GM18507 (cell line): ENCODE measurements at places on chromosomes 12 and 14.

DNA sequence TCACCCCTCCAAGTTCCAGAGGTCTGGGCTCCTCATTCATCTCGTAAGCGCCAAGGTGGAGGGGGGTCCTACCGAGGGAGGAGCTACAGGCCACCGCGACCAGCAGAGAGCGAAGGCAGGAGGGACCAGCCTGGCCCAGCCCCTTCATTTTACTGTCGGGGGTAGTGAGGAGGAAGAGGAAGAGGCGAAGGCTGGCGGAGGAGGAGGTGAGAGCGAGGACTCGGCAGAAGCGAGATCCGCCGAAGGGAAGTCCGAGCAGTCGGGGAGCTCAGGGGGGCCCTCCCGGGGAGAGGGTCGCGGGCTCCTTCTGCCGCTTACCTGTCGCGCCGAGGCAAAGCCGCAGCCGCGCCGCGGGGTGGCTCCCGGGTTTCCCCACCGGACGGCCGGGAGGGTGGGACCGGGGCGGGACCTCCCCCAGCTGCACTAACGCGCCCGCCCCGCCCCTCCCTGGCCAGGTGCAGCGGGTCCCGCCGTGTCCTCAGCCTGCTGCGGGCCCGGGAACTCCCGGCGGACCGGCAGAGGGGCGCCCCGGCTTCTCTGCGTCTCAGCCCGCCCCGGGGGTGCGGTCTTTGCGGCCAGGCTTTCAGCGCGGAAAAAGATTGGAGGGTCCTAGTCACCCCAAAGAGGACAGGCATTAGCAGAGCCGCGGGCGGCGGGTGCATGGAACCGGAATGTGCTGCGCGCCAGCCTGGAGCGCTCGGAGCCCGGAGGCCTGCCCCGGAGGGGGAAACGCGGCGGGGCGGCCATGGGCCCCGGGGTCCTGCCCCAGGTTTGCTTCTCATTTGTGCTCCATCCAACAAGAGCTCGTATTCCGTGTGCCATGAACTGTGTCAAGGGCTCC, at the start of gene GALNT6:
Gene GALNT6, minus strand, starts transcription at position 124 of the 841 bp plus-strand sequence. CDS start 11,625 bp downstream, outside the sequence.
- peak; percentile 70 for DNase-seq

- no peak for DNase-seq
Observed at GRCh38 chr12:58455136-58455535, 465.2 kb downstream of the LRIG3 start.

DNA sequence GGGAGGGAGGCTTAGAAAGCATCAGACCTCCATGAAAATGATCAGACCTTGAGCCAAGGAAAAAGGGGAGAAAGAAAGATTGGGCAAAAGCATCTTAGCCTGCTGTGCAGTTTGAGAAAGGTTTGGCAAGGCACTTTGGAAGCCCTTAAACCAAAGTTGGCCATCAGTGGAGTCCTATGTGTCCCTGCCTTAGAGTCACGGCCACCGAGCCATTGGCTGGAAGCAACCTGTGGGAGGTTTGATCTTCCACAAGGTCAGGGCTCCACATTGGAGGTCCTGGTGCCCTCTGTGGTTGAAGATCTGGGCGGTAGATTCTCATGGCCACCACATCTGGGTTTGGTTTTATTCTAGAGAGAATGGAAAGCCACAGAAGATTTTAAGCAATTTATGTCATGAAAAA, 44.4 kb downstream of the SRRM4 start:
- no peak for DNase-seq

DNA sequence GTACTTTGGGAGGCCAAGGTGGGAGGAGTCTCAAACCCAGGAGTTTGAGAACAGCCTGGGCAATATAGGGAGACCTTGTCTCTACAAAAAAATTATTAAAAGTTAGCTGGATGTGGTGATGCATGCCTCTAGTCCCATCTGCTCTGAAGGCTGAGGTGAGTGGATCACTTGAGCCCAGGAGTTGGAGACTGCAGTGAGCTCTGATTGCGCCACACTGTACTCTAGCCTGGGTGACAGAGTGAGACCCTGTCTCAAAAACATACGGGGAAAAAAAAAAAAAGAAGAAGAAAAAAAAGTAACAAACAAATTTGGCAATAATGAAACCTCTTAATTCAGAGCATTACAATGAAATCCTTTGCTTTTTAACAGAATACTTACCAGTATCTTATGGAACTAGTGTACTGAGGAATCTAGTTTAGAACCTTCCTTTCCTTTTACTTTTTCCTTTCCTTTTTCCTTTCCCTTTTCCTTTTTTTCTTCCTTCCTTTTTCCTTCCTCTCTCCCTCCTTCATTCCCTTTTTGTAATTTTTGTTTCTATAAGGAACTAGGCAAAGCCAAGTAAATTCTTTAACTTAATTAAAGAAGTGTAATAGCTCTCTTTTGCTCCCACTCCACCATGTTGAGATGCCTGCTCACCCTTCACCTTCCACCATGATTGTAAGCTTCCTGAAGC, 12.2 kb upstream of the CNOT2 start:
- DNase-seq, result no peak

DNA sequence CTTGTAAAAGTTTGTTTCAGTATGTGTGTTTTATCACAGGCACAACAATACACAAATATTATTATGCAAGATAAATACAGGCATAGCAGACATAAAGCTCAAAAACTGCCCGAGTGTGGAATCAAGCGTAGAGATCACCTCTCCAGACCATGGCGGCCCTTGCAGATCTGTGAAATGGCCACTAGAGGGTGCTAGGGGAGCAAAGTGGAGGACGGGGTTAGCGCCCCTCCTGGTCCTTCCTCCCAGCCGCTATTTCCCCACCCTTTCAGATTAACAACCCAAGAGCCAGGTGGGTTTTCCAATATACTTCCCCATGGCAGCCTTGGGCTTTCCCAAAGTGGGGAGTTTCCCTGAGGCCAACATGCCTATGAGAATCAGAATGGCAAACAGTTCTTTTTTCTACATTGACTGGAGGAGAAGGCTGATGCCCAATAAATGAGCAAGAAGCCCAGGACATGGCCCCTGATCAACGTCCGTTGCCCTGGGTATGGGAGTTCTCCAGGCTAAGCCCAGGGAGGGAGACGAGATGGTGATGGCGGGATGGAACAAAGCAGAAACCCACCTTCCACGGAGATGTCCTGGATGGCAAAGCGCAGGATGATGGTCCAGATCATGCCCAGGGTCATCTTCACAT, 67.4 kb downstream of the ACTN1 start:
- peak; percentile 66 for DNase-seq

- DNase-seq, result no peak
Observed at GRCh38 chr12:20567413-20567812, 127.7 kb upstream of the SLCO1C1 start.

- DNase-seq, result no peak
Observed at GRCh38 chr14:75725481-75725880, 64.4 kb downstream of the TTLL5 start.

GRCh38 chr14:88808359-88808758, 15.6 kb upstream of the EML5 start:
- DNase-seq, result no peak

DNA sequence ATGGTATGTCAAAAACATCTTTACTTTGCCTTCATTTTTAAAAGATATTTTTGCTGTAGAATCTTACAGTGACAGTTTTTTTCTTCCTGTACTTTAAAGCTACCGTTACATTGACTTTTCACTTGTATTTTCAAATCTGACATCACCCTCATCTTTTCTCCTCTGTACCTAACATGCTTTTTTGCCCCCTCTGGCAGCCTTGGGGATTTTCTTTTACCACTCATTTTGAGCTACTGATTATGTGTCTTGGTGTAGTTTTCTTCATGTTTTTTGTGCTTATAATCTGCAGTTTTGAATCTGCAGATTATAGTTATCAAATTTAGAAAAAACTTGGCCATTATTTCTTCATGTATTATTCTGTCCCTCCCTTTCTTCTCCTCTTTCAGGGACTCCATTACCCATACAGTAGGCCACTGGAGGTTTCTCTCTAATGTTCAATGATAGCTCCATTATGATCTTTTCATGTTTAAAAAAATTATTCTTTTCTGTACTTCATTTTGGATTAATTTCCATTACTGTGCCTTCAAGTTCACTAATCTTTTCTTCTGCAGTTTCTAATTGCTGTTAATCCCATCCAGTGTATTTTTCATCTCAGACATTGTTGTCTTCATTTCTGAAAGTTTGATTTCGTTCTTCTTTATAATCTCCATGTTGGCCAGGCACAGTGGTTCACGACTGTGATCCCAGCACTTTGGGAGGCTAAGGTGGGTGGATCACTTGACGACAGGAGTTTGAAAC, 70.0 kb downstream of the ACADS start:
- no peak for DNase-seq

DNA sequence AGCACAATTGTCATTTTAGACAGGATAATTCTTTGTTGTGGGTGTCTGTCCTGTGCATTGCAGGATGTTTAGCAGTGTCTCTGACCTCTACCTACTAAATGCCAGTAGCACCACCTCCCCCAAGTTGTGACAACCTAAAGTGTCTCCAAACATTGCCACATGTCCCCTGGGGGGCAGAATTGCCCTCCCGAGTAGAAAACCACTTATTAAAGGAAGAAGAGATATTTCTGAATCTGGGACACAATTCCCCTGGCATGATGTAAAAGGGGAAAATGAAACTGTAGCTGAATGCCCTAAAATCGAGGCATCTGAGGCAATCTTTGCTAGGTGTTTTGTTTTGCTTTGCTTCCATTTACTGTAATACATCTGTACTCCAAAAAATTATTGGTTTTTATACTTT, 116.8 kb upstream of the NAP1L1 start:
- DNase-seq, result no peak

DNA sequence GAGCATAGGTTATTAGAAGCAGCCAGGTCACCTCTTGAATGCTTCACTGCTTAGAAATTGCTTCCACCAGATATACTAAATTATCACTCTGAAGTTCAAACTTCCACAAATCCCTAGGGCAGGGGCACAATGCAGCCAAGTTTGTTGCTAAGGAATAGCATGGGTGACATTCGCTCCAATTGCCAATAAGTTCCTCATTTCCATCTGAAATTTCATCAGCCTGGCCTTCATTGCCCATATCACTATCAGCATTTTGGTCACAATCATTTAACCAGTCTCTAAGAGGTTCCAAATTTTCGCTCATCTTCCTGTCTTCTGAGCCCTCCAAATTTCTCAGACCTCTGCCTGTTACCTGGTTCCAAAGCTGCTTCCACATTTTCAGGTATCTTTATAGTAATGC, 356.1 kb downstream of the DAD1 start:
- no peak for DNase-seq

GRCh38 chr12:116813271-116814041, 67.8 kb downstream of the HRK start:
- DNase-seq, result no peak

DNA sequence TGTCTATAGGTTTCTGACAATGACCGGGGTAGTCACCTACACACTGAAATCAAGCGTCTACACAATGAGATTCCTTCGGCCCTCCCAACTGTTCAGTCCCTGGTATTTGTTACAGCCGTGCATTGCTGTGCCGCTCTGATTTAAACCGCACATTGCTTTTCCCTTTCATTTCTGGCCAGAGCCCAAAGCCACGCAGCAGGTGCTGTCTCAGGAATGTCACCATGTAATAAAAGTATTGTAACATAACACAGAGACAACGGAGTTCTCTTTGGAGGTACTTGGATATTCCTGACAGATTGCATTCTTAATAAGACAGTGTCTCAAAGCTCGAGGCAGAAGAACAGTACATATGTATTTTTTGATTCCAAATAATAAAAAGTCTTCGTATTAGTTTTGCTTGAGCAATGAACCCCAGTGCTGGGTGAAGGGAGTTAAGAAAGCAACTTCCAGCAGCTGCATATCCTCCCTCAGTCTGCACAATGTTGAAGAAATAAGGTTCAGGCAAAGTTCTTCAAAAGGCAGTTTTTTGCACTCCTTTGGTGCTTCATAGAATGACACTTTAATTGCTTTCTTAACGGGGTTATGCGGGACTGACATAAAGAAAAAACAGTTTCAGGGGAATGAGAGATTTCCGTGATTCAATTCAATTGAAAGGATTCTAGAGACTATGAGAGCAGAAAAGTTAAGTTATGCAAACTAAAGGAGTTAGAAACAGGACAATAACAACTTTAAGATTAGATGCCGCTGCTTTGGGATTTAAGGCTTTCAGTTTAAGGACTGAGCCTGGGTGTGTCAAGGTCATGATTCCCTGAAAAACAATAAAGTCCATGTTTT, 288.7 kb upstream of the FLRT2 start:
- no peak for DNase-seq

DNA sequence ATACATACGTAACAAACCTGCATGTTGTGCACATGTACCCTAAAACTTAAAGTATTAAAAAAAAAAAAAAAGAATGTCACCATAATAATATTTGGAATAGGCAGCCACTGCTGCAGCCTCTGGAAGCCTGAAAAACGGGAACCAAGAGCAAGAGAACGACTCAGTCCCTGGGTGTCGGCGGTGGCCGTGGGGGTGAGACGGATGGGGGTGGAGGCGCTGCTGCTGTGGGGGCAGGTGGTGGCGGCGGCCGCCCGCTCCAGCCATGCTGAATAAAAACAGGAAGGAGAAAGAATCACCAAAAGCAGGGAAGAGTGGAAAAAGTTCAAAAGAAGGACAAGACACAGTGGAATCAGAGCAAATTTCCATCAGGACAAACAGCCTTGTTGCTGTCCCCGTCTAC, 46.9 kb downstream of the ZFYVE21 start:
- no peak for DNase-seq

- no peak for DNase-seq
Observed at GRCh38 chr12:1474041-1474573, 120.3 kb downstream of the FBXL14 start.

DNA sequence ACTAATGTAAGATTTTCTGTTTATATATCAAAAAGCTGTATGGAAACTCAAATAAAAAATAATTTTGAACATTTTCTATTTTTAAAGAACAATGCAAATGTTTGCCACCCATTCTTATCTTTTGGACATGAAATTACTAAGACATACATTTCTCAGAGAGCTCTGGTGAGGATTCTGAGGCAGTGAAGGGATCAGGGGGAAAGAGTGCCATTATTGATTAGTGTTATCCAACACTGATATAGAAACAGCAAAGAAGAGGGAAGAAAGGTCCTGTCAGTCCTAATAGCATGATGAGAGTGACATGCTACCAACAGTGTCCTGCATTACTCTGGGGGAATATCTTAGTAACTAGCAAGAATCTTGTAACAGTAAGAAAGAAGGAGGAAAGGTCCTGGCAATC, 282.2 kb downstream of the RPL10L start:
- DNase-seq, result no peak

GRCh38 chr12:76024942-76025600, 6.5 kb downstream of the PHLDA1 start:
- DNase-seq, result no peak

- DNase-seq, result no peak
Observed at GRCh38 chr14:90678420-90678819, 137.8 kb downstream of the TTC7B start.

GRCh38 chr12:89211456-89211855, 140.8 kb downstream of the DUSP6 start:
- DNase-seq, result no peak
